Jurkat, Clone E6-1 (cell line): ENCODE measurements at places on chromosomes 3 and 15.

GRCh38 chr3:185511711-185512110 is 12.9 kb upstream of the TMEM41A start:
- DNase-seq = no peak

- no peak for DNase-seq
Observed at GRCh38 chr15:70967646-70968045, 75.0 kb downstream of the LRRC49 start.

DNA sequence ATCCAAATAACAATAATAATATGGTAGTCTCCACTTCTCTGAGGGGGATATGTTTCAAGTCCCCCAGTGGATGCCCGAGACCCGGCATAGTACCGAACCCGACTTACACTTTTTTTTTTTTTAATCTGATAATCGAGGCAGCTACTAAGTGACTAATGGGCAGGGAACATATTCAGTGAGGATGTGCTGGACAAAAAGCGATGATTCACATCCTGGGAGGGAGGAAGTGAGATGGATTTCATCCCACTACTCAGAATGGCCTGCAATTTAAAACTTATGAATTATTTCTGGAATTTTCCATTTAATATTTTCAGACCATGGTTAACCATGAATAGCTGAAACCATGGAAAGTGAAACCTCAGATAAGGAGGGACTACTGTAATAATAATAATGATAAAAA is 49.5 kb upstream of the SELENOK start:
- DNase-seq = no peak

GRCh38 chr15:45732662-45733061 is 97.8 kb downstream of the SQOR start:
- DNase-seq = no peak

DNA sequence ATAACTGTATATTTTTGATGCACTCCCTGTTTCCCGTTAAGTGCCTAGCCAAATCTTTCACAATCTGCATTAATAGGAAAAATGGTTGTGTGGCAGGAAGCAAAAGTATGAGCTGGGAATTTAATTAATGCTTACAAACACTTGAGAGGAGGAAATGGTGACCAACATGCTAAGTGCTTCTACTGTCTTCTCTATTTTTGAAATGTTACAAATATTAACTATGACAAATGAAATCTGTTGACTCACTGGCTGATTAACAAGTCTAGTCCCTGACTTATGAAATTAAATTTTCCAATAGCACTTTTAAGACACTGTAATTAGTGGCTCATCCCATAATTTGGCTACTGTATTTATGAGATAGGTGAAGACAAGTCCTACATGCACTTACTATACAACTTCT is 446.9 kb upstream of the DPPA4 start:
- DNase-seq = no peak

GRCh38 chr3:31810991-31811433 is 170.1 kb downstream of the OSBPL10 start:
- DNase-seq = no peak

DNA sequence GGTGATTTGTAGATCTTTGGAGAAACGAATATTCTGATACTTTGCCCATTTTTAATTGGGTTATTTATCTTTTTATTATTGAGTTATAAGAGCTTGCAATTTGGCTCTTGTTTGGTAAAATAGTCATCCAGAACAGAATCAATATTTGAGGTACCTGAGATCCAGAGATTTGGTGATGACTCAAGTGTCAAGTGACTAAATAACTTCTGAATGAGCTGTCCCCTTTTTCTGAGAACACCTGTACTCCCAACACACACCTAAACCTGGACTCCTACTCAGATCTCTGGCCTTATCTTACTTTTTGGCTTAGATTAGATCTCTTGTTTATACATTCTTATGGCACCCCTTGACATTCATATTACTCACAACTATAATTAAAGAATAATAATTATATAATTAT is 3.1 kb upstream of the TRA2B start:
- DNase-seq = no peak

- DNase-seq = no peak
Observed at GRCh38 chr3:10715886-10716285, 100.1 kb upstream of the SLC6A11 start.

GRCh38 chr15:77749236-77749997 is 116.7 kb upstream of the LINGO1 start:
- no peak for DNase-seq

DNA sequence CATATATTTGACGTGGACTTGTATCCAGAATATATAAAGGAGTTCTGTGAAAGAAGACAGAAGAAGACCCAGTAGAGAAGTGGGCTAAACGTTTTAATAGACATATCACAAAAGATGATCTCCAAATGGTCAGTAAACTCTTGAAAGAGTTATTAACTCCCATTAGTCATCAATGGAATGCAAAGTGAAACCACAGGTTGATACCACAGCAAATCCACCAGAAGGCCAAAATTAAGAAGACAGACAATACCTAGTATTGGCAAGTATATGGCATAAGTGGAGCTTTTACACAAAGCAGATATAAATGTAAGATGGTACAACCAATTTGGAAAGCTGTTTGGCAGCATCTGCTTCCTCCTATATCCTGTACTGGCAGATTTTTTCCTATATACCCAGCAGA is 6.0 kb downstream of the SPATA16 start:
- no peak for DNase-seq

DNA sequence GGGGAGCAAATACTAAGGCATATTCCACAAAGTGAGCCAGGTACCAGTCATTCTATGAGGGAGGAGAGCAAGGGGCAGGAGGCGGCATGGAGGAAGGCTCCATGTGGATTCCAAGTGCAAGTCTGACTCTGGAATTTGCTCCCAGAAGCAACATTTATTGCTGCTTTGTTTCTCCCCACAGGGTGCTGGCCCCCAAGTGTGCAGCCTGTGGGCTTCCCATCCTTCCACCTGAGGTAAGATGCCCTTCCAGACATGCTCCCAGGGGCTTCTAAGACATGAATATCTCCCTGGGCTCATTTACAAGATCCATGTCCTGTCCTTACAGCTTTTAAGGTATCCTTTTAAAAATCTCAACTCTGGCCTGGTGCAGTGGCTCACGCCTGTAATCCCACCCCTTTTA is 15.9 kb upstream of the SACM1L start:
- no peak for DNase-seq

DNA sequence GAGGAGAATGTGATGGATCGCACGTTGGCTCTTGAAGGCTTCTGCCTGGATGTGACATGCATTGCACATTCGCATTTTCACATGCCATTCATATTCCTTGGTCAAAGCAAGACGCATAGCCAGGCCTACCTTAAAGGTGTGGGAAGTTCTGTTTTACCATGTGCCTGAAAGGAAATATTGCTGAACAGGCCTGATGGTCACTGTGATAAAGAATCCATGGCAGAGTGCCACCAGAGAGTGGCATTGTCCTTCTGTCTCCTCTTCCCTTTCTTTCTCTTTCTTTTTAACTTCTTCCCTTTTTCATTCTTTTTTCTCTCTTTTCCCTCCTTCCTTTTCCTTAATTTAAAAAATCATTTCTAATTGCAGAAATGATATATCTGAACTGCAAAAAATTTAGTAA is 15.9 kb upstream of the MITF start:
- DNase-seq = no peak

DNA sequence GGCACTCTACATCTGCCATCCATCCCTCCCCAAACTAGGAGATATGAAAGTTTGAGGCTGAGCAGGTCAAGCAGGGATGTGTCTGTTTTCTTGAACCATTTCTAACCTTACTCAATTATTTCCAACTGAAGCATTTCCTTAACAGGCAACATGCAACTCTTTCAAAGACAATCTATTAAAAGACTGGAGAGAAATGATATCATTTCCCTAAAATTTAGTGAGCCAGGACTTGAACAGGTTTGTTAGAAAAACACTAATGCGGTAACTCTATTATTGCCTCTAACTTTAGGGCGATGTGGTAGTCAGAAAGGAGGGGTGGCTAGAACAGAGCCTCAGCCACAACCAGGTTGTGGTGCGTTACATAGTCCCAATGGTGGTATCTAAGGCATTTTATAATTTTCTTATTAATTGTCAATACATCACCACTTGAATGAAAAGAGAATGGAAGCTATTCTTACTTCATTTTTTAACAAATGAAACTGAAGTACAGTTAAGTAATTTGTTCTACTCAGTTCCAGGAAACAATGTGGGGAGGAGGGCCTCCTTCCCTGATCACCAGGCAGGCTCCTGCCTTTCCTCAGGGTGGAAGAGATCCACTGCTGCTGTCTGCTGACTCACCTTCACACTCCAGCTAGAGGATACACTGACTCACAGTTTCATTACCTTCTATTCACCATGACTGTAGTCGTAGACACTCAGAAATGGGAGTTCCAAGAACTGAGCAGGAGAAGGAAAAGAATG is 22.8 kb downstream of the MYO1E start:
- DNase-seq = no peak

DNA sequence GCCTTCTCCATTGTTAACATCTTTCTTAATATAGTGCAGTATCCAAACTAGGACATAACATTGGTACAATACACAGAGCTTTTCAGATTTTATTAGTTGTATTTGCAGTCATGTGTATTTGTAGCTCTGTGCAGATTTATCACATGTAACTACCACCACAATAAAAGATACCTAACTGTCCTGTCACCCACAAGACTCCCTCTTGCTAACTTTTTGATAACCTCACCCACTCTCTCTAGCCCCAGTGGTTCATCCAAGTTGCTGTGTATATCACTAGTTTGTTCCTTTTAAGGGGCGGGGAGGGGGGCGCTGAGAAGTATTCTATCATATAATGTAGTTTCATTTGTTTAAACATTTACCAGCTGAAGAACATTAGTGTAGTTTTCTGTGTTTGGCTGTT is 46.1 kb downstream of the PIAS1 start:
- DNase-seq = peak; percentile 7

DNA sequence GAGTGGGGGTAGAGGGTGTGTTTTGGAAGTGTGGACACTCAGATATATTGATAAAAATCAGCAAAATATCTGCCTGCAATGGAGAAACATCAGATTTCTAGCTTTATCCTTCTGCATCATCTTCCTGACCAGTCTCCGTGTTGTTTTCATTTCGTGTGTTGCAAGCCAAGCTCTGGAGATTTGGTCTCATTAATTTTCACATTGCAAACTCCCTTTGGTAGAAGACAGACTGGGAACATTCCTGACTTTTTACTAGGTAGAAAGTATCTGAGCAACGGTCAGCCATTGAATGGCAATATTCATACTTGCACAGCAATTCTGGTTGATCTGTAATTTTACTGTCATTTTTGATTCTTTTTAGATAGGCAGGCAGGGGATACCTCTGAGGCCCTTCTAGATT is 30.4 kb downstream of the FSTL1 start:
- DNase-seq = no peak
